ENCODE measurements at places on chromosomes 4 and X.

DNA sequence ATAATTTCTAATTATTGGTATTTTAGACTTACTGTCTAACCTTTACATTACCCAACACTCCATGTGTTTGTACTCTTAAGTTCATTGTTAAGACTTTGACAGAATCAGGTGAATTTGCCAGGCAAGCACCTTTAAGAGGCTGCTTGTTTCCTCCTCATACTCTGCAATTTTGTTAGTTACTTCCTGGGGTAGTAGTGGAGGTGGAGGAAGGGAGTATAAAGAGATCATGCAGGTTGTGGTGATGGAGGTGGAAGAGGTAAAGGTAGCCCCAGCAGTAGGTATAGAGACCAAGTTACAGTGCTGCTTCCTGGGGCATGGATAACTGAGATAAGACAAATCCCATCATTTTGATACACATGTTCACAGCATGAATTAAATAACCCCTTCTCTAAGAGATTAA, 6.7 kb downstream of the WDR44 start:
- no peak for DNase-seq

- no peak for DNase-seq
These were observed 26.5 kb downstream of the ZNF81 start for GRCh38 chrX:47863187-47863586.

- DNase-seq = no peak
These were observed 92.1 kb upstream of the COX18 start for GRCh38 chr4:73161527-73162185.

DNA sequence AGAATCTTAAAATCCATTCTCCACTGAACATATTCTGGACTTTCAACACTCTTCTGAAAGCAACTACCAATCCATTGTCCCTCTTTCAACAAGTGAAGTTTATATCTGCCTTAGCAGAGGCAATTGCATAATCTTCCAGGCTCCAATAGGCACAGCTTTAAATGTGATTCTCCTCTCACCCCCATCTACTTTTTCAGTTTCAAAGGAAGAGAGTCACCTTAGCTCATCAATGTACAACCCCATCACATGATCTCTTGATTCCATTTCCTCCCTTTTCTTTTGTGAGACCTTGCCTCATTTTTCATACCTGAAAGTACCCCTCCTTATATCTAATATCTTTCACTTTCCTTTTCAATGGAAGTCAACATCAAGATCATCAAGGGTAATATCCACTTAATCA, 921.7 kb upstream of the EPHA5 start:
- no peak for DNase-seq

DNA sequence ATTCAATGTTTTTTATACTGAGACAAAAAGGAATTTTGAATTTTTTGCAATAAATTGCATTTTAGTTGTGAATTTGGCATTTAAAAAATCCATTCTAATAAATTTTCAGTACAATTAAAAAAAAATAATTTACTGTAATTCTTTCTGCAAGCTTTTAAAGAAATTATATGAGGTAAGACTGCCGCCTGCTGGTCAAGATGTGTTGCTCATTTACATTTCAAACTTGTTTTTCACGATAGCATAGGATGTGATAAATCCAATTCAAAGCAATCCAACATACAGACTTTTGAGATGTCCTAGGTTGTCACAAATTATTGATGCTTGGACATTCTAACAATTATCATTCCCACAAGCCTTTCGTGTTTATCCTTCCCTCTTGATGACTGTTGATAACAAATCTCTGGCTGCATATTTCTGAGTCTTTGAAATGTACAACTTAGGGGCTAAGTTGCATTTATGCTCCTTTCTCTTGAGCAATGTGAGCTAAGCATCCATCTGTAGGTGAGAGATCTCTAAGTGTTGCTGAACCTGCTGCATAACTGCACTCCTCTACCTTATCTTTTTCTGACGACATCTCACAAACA, 21.7 kb upstream of the MFAP3L start:
- peak; percentile 17 for DNase-seq

DNA sequence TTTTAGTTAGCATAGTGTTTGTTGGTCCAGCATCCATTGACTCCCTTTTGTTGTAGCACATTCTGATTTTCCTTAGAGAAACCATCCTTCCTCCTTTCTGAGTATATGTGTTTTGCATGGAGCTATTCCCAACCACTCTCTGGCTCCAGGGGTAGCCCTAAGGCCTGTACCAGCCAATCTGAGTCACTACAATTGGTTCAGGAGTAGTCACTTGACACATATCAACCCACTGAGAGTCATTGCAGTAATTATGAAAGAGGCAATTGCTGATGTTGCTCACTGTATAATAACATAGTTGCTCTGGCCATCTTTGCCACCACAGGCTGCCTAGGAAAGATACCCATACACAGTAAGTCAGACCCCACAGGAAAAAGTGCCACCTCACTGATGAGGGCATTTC, 71.2 kb upstream of the GRID2 start:
- no peak for DNase-seq

DNA sequence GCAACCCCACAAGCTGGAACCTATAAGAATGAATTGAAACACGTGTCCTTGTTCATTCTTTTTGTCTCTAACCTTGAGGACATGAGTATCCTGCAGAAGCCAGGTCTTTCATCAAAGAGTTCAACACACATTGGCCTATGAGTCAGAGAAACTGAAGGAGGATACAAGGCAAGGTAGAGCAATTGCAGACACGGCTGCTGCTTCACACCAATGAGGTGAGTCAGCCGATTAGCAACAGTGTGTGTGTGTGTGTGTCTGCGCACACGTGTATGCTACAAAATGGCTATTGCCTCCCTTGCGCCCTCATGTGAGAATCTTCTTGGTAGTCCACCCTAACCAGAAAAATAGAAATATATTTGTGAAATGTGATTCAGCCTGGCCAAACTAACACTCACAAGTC, 1477.7 kb upstream of the IGFBP7 start:
- DNase-seq = no peak

- no peak for DNase-seq
These were observed 758 bp downstream of the IQSEC2 start for GRCh38 chrX:53280331-53281320.

DNA sequence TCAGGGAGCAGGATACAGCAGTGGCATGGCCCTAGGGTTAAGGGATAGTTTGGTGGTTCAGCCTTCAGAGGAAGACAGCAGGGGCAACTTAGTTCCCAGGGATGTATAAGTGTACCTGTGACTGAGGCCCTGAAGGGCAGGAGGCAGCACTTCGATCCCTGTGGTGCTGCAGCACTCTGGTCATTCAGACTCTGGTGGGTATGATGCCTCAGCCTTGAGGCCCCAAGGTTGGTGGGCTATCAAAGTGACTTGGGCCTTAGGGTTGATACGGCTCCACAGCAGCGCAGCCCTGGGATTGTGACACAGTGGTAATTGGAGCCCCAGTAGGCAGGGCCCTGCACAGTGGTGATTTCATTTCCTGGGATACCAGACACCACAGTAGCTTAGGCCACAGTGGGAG, 1703.1 kb downstream of the PCDH7 start:
- no peak for DNase-seq

DNA sequence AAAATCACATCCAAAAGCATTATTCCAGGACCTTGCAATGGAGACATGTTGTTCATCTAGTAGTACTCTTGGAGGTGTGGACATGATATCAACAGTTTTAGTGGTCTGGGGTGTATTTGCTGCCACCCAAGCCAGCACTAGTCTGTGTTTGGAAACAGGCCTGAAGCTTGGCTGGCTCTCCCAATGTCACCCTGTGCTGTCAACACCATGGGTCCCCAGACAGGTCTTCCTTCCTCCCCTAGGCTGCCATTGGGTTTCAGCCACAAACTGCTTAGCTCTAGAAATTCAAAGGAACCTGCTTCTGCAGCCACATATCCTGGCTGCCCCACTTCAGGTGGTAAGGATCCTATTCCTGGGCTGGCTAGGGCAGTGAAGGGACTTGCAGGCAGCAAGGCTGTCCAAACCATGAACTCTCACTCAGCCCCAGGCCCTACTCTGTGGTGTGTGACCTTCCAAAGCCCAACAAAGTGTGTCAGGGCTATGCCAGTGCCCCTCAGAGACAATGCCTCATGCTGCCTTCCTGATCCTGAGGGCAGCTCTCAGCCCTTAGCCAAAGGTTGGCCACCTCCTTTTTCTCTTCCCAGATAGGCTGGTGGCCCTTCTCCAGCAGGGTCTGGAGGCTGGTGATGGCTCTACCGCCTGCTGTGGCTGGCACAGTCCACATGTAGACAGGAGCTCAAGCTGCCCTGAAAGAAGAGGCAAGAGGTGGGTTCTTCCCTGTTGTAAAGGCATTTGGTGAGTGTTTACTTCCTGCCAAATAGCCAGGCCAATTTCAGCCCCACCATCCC, 18.3 kb downstream of the AMER1 start:
- no peak for DNase-seq
